ENCODE measurements at places on chromosomes 7 and 10.

- DNase-seq = no peak
- no peak overlapping the region for H3K4me3 ChIP-seq
- no peak overlapping the region for H3K27ac ChIP-seq
- no peaks in the 10 kb centered on the region for H3K27me3 ChIP-seq
Measured at GRCh38 chr7:14937581-14937980, 35.0 kb upstream of the DGKB start.

GRCh38 chr7:14288701-14289100, 299.2 kb upstream of the ETV1 start:
- H3K4me3 ChIP-seq = no peak overlapping the region
- DNase-seq = no peak
- H3K27ac ChIP-seq = no peak overlapping the region

GRCh38 chr10:116840389-116841075, 8.8 kb upstream of the ENO4 start:
- DNase-seq = no peak
- no peak overlapping the region for H3K4me3 ChIP-seq
- H3K36me3 ChIP-seq = no peaks in the 10 kb centered on the region
- no peaks in the 10 kb centered on the region for H3K27me3 ChIP-seq
- no peak overlapping the region for H3K27ac ChIP-seq
- no peaks in the 10 kb centered on the region for H3K4me1 ChIP-seq

GRCh38 chr7:121873289-121874194, 581 bp downstream of the PTPRZ1 start:
- H3K4me3 ChIP-seq = no peak overlapping the region
- no peaks in the 10 kb centered on the region for H3K36me3 ChIP-seq
- no peaks in the 10 kb centered on the region for H3K27me3 ChIP-seq
- DNase-seq = no peak
- no peaks in the 10 kb centered on the region for H3K4me1 ChIP-seq

DNA sequence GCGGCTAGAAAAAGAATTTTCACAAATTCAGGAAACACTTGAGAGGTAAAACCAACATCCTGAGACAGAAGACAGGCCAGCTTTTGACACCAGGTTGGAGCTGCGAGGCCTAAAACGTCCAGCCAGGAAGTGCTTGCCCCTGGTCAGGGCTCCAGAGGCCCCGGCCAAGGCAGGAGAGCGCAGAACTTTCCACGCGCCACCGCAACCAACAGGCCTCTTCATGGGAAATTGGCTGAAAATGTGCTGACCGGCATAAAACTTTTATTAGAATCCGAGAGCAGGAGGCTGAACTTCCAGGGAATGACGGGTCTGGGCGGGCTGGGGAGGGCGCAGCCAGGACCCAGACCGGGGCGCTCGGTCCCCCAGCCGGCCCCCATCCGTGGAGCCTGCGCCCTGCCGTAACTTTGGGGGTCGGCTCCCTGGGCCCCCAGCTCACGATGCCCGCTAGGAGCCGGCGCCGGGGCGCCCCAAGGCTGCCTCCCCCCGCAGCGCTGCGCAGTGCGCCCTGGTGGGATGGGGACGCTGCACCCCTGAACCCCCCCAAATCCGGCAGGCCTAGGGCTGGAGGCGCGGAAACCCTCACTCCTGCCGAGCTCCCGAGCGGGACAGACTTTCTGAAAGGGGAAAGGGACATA, 414.0 kb upstream of the MKI67 start:
- DNase-seq = no peak
- no peaks in the 10 kb centered on the region for H3K27me3 ChIP-seq
- no peaks in the 10 kb centered on the region for H3K4me1 ChIP-seq
- H3K27ac ChIP-seq = no peak overlapping the region
- H3K36me3 ChIP-seq = no peaks in the 10 kb centered on the region

DNA sequence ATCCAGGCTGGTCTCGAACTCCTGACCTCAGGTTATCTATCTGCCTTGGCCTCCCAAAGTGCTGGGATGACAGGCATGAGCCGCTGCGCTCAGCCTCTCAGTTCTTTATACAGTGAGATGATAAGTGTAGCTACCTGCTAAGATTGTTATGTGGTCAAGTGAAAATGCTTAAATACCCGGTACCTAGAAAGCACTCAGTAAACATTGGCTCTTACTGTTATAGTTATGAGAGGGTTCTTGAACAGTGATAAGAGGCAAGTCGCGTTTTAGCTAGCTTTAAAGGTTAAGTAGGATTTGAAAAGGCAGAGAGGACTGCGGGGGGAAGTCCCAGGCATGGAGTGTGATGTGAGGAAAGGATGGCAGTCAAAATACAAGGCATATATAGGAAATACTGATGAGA, 4.5 kb downstream of the ZKSCAN1 start:
- H3K27ac ChIP-seq = no peak overlapping the region
- no peak for DNase-seq
- peaks cover 18% of the 10 kb centered on the region for H3K4me1 ChIP-seq
- no peaks in the 10 kb centered on the region for H3K27me3 ChIP-seq
- H3K36me3 ChIP-seq = peaks cover 9% of the 10 kb centered on the region
- H3K4me3 ChIP-seq = no peak overlapping the region

- H3K27me3 ChIP-seq = no peaks in the 10 kb centered on the region
- H3K27ac ChIP-seq = peak overlapping the region; percentile 54
- DNase-seq = no peak
- no peaks in the 10 kb centered on the region for H3K36me3 ChIP-seq
Measured at GRCh38 chr7:115007751-115008150, 85.9 kb downstream of the MDFIC start.

DNA sequence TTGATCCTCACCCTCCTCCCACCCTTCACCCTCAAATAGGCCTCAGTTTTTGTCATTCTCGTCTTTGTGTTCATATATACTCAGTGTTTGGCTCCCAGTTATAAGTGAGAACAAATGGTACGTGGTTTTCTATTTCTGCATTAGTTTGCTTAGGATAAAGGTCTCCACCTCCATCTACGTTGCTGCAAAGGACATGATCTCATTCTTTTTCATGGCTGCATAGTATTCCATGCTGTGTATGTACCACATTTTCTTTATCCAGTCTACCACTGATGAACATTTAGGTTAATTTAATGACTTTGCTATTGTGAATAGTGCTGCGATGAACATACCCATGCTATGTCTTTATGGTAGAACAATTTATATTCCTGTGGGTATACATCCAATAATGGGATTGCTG, 91.2 kb downstream of the PLPP4 start:
- no peaks in the 10 kb centered on the region for H3K27me3 ChIP-seq
- DNase-seq = no peak
- H3K27ac ChIP-seq = no peak overlapping the region
- no peaks in the 10 kb centered on the region for H3K4me1 ChIP-seq

GRCh38 chr7:121755286-121755685, 117.7 kb upstream of the PTPRZ1 start:
- no peak overlapping the region for H3K27ac ChIP-seq
- no peak overlapping the region for H3K4me3 ChIP-seq
- no peak for DNase-seq
- H3K4me1 ChIP-seq = no peaks in the 10 kb centered on the region

DNA sequence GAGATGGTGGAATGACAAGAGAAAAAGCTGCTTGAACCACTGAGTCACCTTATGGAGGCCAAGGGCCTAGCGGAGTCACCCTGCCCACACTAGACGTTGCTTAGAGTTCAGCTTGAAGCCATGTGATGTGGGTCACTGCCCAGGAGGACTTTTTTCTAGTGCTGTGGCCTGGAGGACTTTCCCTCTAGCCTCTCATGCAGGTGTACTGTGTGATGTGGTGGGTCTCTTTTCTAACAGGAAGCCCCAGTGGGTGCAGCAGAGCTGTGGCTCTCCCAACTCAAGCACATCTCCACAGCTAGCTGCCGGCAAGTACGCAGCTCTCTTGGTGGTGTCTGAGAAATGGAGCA, 13.6 kb downstream of the POR start:
- no peak overlapping the region for H3K27ac ChIP-seq
- H3K27me3 ChIP-seq = no peaks in the 10 kb centered on the region
- no peaks in the 10 kb centered on the region for H3K36me3 ChIP-seq
- peak; percentile 13 for DNase-seq

- no peak for DNase-seq
- H3K4me3 ChIP-seq = no peak overlapping the region
- H3K4me1 ChIP-seq = no peaks in the 10 kb centered on the region
Measured at GRCh38 chr7:55132890-55133551, 114.2 kb downstream of the EGFR start.

DNA sequence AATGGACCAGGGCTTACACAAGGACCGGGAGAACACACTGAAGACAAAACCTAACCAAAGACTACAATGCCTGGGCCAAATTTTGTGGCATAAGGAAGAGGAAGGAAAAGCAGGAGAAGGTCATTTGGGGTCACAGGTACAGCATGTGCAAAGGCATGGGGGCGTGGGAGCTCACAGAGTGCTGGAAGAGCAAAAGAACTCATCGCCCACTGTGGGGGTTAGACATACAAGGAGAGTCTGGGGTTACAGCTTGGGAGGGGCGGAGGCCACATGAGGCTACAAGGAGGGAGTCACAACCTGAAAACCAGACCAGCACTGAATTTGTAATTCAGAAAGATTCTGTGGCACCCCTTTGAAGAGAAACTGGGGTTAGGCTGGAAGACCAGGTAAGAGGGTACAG, 9.7 kb downstream of the PUS7 start:
- no peaks in the 10 kb centered on the region for H3K36me3 ChIP-seq
- H3K4me1 ChIP-seq = no peaks in the 10 kb centered on the region
- DNase-seq = no peak
- no peaks in the 10 kb centered on the region for H3K27me3 ChIP-seq

DNA sequence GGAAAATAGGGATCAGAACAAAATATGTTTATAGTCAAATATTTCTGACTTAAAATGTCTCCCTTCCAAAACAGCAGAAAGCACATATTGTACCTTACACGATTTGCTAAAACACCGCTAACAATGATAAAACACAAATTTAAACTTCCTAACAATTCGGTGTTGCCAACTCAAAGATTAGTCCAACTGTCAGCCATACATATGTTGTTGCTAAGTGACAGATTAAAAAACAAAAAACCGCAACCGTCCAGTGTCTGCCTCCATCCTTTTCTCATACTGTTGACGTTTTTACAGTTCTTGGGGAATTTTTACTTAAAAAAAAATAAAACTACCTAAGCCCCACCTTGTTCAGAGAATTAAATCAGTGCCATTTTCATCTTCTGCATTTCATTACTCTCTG, 118.0 kb downstream of the RAB11FIP2 start:
- H3K36me3 ChIP-seq = no peaks in the 10 kb centered on the region
- H3K27me3 ChIP-seq = no peaks in the 10 kb centered on the region
- no peaks in the 10 kb centered on the region for H3K4me1 ChIP-seq
- no peak overlapping the region for H3K27ac ChIP-seq
- H3K4me3 ChIP-seq = no peak overlapping the region
- DNase-seq = no peak

GRCh38 chr7:2688409-2689342, 674 bp downstream of the AMZ1 start:
- no peak overlapping the region for H3K27ac ChIP-seq
- H3K27me3 ChIP-seq = peaks cover 7% of the 10 kb centered on the region
- H3K4me3 ChIP-seq = no peak overlapping the region

DNA sequence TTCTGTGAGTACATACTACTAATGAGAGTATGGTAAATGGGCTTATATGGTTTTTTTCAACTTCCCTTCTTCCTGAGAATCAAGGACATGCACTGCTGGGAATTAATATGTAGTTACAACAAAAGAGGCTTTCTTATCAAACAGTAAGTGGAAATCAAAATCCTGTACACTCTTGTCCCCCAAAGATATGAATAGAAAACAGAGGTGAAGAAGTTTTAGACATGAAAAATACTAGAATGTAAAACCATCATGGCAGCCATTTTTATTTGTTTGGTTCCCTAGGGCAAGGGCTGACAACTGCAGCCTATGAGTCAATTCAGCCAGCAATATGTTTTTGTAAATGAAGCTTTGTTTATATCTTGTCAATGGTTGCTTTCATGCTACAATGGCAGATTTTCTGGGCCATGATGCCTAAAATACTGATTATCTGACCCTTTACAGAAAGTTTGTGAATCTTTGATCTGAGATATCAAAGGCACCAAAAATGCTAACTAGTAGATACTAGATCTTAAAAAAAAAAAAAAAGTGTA, 422.4 kb downstream of the PARD3 start:
- no peak overlapping the region for H3K27ac ChIP-seq
- no peak for DNase-seq
- no peaks in the 10 kb centered on the region for H3K27me3 ChIP-seq
- no peak overlapping the region for H3K4me3 ChIP-seq
- H3K36me3 ChIP-seq = no peaks in the 10 kb centered on the region

DNA sequence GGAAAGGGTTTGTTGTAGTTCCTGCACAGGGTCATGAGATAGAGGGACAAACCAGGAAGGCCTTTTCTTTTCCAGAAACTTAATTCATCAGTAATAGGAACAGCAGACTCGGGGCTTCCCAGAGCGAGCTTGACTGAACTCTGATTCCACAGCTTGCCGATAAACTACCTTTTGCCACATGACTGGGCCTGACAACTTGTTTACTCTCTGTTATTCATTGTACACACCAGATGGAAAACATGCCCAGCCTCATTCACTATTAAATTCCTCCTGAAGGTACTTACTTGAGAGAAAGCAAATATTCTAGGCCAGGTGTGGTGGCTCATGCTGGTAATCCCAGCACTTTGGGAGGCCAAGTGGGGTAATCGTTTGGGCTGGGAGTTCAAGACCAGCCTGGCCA, 77.1 kb upstream of the FGFR2 start:
- H3K27me3 ChIP-seq = no peaks in the 10 kb centered on the region
- no peaks in the 10 kb centered on the region for H3K4me1 ChIP-seq
- DNase-seq = no peak
- no peaks in the 10 kb centered on the region for H3K36me3 ChIP-seq

DNA sequence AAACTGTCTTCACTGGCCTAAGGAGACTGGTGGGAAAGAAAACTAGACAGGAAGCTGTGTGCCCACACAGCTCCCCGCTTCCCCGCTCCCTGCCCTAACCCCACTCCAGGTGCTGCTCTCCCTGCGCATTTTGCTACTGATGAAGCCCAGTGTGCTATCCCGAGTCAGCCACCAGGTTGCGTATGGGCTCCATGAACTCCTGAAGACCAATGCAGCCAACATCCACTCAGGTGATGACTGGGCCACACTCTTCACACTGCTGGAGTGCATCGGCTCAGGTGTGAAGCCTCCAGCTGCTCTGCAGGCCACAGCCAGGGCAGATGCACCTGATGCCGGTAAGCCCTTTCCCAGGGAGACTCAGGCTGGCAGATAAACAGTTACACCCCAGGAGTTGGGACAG, 20.3 kb upstream of the NFKB2 start:
- H3K36me3 ChIP-seq = peaks cover 76% of the 10 kb centered on the region
- no peak overlapping the region for H3K4me3 ChIP-seq
- no peaks in the 10 kb centered on the region for H3K27me3 ChIP-seq
- no peak overlapping the region for H3K27ac ChIP-seq

- peaks cover 10% of the 10 kb centered on the region for H3K27me3 ChIP-seq
- no peak for DNase-seq
- peak overlapping the region; percentile 8 for H3K4me3 ChIP-seq
Measured at GRCh38 chr10:92690915-92691590, 1.3 kb downstream of the HHEX start.
